ENCODE measurements at places on chromosomes 1 and 21.

DNA sequence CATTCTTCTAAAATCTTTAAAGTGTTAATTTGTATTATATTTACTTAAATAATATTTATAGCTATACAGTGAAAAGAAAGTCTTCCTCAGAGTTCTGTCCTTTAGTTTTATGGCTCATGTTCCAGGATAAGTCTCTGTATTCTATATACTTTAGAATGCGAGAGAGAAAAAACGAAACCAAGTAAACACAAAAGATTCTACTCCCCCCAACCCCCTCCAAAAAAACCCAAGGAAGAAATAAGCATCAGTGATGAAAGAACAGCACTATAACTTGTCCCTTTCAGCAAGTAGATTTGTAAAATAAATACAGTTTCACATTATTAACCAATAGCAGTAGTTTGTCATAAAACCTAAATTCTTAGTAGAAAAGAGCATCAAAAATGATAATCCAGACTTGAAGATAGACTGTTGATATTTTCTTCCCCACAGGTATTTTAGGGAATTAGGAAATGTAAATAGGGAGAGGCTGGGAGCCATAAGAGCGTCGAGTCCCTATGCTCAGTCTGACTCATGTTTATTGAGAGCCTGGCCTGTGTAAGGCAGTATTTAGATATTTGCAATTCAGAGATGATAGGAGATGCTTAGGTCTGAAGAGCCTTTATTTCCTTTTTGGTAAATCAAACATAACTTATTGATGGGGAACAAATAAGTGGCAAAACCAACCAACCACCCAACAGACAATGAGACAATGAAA, 35.5 kb downstream of the CDC14A start:
- DNase-seq, result no peak

GRCh38 chr1:22388671-22389450, 62.8 kb upstream of the ZBTB40 start:
- DNase-seq, result peak; percentile 97

- peak; percentile 71 for DNase-seq
Measured at GRCh38 chr1:109248797-109249629, at the start of gene CELSR2. Gene CELSR2, plus strand, starts transcription at chr1:109249539. Its CDS starts 541 bp downstream, at chr1:109250080.

- no peak for DNase-seq
Measured at GRCh38 chr1:75612976-75613375, 2.1 kb upstream of the SLC44A5 start.

- peak; percentile 93 for DNase-seq
Measured at GRCh38 chr1:161172776-161173376, 4.4 kb downstream of the B4GALT3 start.

DNA sequence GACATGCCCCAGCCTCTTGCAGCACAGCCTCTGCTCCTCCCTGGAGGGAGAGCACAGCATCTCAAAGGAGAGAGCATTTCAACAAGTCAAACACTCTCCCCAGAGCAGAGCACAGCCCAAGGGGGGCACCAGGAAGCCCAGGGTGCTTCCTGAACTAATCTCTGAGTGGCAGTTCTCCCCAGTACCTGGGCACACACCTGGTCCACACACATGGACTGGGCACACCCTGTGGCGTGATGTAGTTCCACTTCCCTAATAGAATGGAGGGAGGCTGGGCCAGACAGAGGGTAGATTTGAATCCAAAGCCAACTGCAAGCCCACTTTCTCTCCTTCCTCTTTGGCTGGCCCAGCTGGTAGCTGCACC, 55.5 kb downstream of the CD46 start:
- no peak for DNase-seq

- peak; percentile 58 for DNase-seq
Measured at GRCh38 chr1:87331365-87332241, 2.9 kb downstream of the LMO4 start.

GRCh38 chr1:169363046-169363730, 4.4 kb downstream of the NME7 start:
- peak; percentile 89 for DNase-seq

GRCh38 chr1:201436969-201437368, 15.4 kb upstream of the TNNI1 start:
- DNase-seq, result no peak

DNA sequence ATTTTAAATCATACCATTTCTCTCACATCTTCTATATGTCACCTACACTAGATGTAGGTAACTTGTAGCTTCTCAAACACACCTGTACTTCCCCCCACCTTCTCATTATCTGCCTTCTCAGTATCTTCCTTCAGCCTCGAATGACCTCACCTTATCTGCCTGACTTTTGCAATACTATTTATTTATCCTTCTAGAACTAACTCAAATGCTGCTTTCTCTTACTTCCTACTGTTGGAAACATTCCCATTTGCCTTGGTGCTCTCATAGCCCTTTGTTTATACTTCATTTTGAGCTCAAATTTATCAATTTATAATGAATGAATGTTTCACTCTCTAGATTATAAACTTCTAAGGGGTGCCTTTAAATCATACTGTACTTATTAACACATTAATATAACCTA, 50.4 kb upstream of the KIAA1614 start:
- no peak for DNase-seq

DNA sequence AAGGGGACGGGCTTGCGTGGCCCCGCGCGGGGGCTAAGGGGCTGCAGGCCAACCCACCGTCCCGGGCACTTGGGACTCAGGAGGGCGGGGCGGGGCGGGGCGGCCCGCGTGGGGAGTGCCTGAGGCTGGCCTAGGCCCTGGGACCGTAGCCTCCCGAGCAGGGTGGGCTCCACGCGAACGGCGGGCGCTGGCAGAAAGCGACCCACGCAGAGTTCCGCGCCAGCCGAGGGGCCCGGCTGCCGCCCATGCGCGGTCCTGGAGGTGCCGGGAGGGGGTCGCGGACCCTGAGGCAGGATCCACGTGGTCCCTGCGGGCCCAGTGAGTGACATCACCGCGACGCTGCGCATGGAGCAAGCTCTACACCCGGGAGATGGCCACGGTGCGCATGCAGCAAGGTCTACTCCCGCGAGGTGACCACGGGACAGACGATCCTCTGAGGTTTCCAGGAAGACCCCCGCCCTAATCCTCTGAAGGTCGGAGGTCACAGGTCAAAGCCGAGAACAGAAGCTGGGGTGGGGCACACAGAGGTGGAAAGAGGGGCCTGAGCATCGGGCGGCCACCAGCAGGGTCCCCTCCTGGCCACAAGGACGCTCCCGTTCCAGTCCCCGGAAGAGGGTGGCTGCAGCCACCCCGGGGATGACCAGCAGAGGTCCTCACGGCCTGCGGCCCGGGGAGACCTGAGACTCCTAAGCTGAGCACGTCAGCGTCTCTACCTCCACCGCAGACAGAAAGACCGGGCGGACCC, 13.5 kb upstream of the SLC19A1 start:
- peak; percentile 77 for DNase-seq

DNA sequence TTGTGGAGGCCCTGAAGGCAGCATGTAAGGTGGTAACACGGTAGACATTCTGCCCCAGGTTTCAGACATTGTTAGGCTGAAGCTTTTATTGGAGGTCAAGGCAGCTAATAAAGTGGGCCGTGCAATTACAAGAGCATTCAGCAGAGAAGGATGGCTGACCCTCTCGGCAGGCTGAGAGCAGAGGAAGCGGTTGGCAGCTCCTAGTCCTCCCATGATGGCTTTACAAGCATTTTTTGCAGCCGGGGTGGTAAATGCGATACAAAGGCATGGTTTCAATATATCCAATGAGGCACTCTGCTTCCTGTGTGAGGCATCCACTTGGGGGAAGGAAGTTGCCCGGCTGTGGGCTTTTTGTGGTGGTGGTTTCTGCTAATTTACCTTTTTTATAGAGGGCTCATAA, 14.6 kb downstream of the KIF26B start:
- DNase-seq, result peak; percentile 57

DNA sequence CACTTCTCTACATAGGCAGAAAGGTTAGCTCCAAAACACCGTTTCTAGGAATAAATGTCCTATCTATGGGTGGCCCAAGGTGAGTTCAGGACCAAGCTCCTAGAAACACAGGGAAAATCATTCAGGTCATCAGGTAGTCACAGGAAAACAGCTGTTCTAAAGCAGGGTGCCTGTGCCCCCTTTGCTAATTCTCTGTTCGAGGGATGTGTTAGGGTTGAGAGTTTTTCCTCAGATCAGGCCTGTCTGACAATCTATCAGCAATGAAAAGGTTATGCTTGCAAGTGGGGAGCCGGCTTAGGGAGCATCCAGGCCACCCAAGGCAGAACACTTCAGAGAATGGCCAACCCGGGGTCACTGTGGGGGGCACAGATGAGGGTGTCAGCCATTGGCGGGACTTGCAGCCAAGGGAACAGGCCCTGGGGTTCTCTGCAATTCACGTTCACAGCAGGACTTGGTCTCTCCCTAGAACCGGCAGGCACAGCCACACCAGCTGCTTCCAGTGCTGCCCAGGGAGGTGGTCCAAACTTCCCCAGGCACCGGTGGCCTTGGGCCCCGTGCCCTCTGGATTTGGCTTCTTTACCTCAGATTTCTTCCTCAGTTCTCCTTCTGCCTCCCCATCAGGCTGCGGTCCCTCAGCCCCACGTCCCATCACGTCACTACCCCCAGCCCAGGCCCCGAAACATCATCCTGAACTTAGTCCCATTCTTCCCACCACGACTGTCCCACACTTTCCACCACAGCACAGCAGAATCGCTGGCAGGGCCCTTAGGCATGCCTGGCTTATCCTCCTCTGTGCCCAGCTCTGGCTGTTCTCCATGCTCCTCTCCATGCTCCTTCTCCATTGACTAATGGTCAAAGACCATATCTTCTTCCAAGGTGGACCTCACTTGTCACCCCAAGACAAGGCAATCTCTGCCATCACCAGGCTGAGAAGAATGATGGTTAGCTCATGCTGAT, 11.0 kb downstream of the CD2 start:
- DNase-seq, result no peak

Measured in EH (cell line).